ENCODE measurements at places on chromosomes 4 and X.

GRCh38 chrX:109952985-109953905 is 49.7 kb upstream of the TMEM164 start:
- DNase-seq, result no peak

GRCh38 chrX:96407072-96407471 is 277.6 kb upstream of the DIAPH2 start:
- DNase-seq, result peak; percentile 17

DNA sequence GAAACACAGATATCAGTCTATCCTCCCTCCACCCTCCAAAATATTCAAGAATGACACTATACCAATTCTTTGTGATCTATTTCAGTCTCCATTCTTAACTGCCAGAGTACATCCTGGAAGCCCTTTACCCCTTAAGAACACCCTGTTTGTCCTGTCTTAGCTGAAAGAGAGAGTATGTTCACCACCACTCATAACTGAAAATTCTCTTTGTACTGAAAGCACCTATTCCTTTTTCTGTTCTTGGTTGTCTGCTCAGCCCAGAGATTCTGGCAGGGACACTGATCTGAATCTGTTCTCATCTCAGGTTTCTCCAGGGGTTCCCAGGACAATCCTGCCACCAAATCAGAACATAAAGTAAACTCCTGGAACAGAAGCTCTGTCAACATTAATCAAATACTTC is 25.4 kb upstream of the EREG start:
- no peak for DNase-seq

- DNase-seq, result no peak
These were observed 27.9 kb upstream of the KIAA1210 start for GRCh38 chrX:119155416-119156035.

- DNase-seq, result no peak
These were observed 258.2 kb upstream of the CXorf51A start for GRCh38 chrX:147072747-147073146.

DNA sequence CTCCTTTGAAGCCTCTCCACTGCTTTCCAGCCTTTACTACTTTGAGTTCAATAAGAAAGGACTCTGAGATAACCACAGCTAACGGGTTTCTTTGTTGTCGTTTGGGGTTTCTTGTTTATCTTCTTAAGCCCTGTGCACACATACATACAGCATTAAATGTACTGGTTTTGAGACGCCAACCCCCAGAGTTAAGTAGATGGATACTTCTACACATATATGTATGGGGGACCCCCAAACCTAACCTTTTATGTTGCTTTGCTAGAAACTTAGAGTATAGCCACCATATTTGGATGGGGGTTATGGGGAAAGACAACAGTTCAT is 697 bp downstream of the CEP135 start:
- no peak for DNase-seq

DNA sequence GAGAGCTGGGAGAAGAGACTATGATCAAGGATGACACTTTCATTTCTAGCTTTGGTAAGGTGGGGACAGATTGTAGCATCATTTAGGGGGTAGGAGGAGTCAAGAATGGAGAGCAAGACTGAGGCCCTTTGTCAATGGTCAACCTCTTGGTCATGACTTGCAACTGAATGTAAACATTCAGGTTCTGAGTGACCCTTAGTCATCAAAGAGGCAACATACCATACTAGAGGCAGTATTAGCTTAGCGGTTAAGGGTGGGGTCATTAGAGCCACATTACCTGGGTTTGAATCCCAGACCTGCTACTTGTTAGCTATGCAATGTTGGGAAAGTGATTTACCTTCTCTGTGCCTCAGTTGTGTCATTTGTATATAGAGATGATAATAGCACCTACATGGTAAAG is 76.5 kb downstream of the MED28 start:
- DNase-seq, result no peak

DNA sequence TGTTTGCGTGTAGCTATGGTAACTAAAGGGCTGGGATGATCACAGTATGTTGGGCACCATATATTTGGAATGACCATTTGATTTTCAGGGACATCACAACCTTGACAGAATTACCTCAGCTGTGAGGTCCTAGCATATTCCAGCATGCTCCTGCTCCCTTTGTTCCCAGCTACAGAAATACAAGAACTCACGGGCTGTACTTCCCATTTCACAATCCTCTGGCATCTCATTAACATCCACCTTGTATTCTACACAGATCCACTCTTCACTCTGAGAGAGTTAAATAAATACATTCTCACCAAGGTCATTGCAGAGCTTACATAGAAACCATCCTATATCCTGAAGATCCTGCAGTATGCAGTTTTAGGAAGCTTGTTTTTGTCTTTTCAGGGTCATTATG is 169.7 kb downstream of the FRMPD4 start:
- DNase-seq, result no peak

DNA sequence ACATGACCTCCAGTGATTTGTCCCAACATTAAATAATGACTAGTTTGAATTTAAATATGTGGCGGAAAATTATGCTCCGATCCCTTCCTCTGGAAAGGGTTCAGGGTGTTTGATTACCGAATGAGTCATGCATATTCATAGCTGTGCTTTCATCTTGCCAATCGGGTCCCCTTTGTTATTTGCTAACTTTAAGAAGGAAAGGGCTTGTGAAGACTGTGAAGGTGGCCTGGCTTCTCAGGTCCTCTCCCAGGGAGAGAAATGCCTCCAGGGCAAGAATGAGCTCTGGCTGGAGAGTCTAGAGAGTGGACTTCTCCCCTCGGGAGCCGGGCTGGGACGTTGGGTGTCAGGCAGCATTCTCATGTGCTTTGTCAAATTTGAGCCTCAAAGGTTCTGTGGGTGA is 155.5 kb upstream of the PSAPL1 start:
- DNase-seq, result no peak

DNA sequence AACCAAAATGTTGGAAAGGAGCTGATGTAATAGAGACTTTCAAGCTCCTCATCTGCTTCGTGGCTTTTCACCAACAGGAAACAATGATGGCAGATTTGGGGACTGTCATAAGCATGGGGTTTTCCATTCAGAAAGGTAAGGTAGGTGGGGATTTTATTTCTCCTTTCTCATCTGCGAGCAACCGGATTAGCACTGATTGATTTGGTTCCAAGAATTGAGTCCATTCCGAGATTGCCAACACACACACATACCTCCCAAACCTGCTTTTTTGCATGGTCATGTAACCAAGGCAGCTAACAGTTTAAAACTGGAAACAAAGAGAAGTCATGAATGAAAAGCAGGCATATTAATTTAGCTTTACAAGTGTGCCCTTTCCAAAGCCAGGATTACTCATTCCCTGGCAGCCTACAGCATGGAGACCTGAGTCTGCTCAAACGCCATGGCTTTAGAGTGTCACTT is 63.0 kb upstream of the LNX1 start:
- DNase-seq, result no peak

- DNase-seq, result no peak
These were observed 76.4 kb downstream of the CLCN4 start for GRCh38 chrX:10233173-10233572.

- peak; percentile 2 for DNase-seq
These were observed 100.0 kb downstream of the SH3BGRL start for GRCh38 chrX:81301877-81302276.

DNA sequence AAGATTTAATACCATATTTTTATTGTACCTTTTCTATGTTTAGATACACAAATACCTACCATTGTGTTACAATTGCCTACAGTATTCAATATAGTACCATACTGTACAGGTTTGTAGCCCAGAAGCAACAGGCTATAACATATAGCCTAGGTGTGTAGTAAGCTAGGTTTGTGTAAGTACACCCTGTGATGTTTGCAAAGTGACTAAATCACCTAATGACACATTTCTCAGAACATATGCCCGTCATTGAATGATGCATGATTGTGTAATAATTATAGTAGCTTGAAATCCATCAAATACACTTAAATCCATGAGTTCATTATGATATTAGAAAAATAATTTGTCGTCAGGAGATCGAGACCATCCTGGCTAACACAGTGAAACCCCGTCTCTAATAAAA is 30.8 kb downstream of the GAB3 start:
- no peak for DNase-seq

- no peak for DNase-seq
These were observed 5.2 kb upstream of the GK2 start for GRCh38 chr4:79413032-79413885.

DNA sequence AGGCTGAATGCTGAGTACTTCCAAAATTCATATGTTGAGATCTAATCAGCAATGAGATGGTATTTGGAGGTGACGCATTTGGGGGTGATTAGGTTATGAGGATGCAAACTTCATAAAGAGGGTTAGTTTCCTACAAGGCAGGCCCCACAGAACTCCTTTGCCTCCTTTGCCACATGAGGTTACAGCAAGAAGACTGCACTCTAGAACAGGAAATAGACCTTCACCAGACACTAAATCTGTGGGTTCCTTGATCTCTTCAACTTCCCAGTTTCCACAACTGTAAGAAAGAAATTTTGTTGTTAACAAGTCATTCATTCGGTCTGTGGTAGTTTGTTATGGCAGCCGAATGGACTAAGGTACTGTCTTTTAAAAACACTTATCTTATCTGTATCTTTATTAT is 681.9 kb upstream of the HS3ST1 start:
- no peak for DNase-seq

GRCh38 chr4:8593264-8594096 is 915 bp downstream of the CPZ start:
- DNase-seq, result peak; percentile 41

DNA sequence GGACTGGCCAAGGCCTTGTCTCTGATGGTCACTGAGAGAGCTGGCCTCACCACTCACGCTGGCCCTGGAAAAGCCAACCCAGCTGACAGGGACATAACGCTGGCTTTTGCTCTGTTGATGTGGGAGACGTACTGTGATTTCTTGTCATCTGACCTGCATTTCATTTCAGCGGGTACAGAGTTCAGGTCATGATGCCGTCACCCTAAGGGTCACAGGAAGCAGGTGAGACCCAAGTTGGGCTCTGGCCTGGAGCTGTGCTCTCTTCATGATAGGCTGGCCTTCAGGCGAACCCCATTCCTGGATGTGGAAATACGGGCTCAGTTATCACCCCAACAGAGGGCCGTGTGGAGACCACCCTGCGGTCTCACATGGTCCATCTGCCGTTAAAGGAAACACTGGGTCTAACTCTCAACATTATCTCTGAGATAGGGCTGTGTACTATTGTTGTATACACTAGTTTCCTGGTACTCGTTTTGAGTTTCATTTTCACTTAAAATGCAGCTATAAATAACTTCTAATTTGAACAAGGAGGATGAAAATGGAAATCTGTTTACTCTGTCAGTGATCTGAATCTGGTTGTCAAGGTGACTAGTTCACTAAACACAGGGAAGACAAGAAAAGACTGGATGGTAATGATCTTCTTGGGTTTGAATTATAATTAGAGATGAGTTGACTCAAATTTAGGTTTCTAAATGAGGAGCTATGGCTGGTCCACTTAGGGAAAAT is 89.1 kb downstream of the TBC1D9 start:
- DNase-seq, result no peak

GRCh38 chrX:42686296-42686695 is 91.7 kb downstream of the PPP1R2C start:
- no peak for DNase-seq

- no peak for DNase-seq
These were observed 195.3 kb upstream of the ANKRD50 start for GRCh38 chr4:124907881-124908280.

DNA sequence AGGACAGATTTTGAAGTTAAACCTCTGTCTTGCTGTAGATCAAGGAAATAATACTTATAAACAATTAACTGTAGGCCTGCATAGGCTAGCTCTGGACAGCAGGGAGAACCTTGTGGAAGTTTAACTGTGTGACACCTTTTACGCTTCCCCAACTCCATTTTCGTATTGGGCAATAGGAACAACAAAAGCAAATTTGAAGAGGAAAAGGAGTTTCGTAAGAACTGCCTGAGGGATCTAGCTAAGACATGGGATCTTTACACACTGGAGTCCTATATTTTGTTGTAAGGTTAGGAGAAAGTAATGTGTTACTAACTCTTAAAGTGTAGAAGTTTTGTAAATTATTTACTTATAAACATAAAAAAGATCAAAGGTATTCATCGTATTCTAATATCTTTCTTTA is 324.9 kb upstream of the CASK start:
- DNase-seq, result no peak

- DNase-seq, result no peak
These were observed 542.8 kb downstream of the GALNTL6 start for GRCh38 chr4:172356016-172356415.

DNA sequence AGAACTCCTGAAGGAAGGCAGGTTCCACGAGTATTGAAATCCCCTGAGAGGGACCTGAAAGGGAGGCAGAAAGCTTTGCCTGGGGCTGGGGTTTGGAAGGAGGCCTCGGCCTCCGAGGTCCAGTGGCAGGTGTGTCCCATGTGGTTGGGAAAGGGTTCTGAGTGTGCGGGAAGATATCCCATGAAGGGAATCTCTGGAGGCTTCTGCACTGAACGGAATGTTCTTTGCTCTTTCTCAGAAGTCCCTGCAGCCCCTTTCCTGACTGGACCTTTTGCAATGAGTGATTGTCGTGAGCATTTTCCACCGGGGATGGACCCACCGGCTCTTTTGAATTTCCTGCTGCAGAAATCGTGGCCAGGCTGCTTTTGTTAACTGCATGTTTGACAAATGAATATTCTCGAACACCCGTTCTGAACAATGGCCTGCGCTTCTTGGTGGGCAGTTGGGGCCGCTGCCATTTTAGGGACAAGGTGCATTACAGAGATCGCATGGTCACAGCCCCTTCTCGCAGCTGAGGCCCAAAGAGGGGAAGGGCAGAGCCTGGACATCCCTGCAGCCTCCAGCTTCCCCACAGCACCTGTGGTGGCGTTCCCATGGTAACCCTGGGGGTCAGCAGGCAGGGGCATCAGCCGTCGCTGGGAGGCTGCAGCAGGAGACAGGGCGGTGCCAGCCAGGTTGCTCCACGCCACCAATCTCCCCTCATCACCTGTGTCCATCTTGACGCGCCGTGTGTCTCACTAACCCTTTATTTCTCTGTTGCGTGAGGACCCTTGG is 18.3 kb upstream of the HTRA3 start:
- no peak for DNase-seq

DNA sequence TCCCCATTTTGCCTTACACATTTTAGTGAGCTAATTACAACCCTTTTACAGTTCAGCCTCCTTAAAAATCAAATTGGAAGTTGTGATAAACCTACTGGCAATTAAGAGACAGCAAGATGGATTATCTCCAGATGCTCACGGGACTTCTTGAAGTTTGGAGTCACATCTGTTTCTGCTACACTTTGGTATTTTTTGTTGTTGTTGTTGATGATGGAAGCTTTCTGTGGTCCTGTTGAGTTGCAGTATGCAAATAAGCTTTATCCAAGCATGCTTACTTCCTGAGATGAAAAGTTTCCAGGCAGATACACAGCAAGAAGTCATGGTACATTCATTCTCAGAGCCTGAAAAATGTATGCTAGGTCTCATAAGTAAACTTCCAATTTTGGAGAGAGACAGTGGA is 670.0 kb upstream of the AMOT start:
- DNase-seq, result peak; percentile 2

GRCh38 chr4:8221985-8222384 is 22.9 kb downstream of the SH3TC1 start:
- DNase-seq, result no peak

DNA sequence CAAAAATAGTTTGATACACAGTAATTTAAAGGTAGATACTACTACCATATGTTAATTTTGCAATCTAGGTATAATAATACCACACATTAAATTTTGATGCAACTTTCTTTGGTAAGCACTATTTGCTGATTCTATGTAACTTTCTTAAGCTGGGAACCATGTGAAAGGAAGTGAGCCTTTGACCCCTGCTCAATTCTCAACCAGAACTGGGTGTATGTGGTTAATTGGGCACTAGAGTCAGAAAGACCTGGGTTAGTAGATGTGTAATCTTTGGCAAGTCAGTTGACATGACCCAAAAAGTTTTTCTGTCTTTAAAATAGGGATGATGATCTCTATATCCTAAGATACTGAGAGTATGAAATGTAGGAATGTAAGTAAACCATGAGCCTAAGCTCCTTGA is 22.4 kb downstream of the TLR2 start:
- no peak for DNase-seq

Data from GM23338 (cell line).